ENCODE measurements at places on chromosomes 4 and X.

GRCh38 chr4:176561368-176561767 lies 231.4 kb downstream of the VEGFC start:
- no peak for DNase-seq

DNA sequence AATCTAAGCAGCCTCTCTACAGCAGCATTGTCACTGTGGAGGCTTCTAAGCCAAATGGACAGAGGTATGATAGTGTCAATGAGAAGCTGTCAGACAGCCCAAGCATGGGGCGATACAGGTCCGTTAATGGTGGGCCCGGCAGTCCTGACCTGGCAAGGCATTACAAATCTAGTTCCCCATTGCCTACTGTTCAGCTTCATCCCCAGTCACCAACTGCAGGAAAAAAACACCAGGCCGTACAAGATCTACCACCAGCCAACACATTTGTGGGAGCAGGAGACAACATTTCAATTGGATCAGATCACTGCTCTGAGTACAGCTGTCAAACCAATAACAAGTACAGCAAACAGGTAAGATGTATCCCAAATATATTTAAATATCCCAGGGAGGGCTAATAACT lies 4.1 kb downstream of the PCDH7 start:
- DNase-seq, result no peak

DNA sequence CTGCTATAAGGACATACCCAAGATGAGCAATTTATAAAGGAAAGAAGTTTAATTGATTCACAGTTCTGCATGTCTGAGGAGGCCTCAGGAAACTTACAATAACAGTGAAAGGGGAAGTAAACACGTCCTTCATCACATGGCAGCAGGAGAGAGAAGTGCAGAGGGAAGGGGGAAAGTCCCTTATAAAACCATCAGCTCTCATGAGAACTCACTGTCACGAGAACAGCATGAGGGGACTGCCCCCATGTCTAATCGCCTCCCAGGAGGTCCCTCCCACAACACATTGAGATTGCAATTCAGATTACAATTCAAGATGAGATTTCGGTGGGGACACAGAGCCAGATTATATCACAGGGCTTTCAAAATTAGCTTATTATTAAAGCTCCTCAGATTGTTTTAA lies 209.5 kb upstream of the PPP3CA start:
- DNase-seq, result no peak

DNA sequence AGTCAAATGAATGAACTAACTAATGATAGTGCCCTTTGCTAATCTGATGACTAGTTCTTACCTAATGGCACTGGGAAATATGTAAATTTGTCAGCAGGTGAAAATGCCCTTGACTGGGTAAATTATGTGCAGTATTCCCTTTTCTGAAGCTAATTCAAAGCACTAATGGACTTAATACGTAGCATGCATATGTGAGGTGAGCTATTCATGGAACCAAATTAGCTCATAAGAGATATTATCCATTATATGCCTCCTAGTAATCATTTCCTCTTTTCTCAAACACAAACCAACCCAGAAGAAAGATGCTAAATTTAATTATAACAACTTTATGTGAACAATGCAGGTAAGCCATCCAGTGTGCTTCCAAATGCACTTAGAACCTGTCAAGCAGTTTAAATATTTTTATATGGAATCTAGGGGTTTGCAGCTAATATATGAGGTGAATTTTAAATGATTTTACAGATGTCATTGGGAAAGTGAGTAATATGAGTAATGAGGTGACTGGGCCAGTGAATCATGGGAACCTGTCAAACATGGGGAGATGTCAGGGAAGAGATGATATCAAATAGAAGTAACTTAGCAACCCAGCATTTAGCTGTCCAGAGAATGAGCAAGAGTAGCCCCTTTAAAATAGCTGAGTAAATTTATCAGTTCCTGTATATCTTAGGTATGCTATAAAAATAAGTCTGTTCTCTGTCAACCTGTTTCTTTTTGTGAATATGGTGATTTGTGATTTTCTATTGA lies 315.0 kb downstream of the AFF2 start:
- DNase-seq, result no peak

DNA sequence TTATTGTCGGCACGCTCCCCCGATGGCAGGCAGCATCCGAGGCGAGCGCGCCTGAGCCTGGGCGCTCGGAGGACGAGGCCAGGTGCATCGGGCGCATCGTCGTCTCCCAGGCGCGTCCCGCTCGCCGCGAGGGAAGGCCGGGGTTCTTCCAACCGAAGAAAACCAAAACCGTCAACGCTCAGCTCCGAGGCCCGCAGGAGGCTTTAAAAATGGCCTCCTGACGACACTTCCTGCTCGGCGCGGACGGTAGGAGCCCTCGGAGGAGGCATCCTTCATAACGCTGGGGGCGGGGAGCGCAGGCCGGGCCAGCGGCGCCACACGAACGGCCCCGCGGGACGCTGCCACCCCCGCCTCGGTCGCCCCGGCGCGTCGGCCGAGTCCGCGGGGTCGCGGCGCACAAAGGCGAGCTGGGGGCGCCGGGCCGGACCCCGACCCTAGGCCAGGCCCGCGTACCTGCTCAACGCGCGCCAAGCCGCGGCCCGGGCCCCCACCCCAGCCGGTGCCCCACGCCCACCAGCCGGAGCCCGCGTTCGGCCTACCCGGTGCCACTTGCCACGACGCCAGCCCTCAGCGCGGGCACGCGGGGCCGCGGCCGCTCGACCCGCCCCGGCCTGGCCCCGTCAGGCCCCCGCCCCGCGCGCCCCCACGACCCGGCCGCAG lies 501 bp downstream of the ZNF518B start:
- DNase-seq, result no peak

DNA sequence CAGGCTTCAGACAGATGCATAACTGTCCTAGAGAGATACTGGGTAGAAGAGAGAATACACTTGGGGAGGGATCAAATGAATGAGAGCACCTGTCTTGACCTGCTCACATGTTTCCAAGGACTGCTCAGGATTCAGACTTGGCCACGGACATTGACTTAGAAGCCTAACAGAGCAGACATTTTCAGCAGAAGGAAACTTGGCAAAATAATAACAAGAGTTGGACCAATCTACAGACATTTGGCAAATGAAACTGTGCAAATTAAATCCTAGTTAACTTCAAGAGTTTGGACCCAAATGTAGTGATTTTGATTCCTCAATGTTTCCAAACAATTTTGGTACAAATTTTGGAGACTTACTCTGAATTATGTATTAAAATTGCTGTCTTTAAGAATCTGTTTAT lies 223.9 kb downstream of the CAMK2D start:
- no peak for DNase-seq

DNA sequence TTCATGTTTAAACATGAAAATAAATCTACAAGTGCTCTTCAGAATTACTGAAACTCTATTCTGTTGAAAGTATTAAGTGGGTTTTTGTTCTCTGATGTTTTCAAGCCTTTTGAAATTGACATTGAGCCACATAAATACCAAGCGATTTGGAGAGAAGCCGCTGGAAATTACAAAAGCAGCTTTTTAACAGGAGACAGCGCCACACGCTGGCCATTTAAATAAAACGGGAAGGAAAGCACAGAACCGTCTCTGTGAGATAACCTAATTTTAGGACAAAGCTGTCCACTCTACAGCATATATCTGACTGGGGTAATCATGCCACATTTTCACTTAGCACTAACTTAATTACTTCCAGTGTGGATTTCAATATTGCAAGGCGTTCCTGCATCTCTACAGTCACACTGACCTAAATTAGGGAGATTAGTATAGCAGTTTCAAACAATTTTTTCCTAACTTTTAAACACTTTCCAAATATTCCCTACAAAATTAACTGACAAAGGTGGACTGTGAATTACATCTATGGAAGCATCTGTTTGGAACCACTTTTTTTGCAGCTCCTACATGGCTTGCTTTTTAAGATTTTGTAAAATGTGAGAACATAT lies 6.8 kb upstream of the ANOS1 start:
- peak; percentile 1 for DNase-seq

DNA sequence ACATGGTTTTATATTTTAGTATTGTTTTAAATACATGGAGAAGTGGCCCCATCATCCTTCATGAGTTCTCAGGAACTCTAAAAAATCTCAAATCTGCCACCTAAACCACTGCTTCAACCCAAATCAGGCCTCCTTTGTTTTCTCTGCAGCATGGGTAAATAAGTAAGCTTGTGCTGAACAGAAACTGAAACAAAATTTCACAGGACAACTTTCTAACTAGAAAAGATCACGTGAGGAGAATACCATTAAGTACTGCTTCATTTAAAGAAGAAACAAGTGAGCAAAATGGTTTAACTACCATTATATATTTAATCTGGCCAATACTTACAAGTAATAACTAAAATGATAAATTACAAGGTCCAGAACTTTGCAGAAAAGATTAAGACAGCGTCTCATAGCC lies 2.5 kb downstream of the ARAP2 start:
- DNase-seq, result no peak

DNA sequence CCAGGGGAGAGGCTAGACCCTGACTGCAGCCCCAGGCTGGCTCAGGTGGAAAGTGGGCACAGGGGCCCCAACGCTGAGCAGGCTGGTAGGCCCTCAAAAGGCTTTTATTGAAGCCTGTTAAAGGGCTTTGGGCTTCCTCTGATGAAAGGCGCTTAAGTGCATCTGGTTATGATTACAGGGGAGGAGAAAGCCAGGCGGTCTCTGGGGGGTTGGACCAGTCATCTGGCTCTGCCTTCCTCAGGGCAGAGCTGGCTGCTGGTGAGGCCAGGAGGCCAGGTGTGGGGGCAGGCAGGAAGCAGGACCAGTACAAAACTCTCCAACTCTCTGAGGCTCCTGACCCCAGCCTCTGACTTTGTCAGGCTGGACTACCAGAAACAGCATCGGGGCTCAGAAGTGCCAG lies 68.8 kb upstream of the BCOR start:
- no peak for DNase-seq

DNA sequence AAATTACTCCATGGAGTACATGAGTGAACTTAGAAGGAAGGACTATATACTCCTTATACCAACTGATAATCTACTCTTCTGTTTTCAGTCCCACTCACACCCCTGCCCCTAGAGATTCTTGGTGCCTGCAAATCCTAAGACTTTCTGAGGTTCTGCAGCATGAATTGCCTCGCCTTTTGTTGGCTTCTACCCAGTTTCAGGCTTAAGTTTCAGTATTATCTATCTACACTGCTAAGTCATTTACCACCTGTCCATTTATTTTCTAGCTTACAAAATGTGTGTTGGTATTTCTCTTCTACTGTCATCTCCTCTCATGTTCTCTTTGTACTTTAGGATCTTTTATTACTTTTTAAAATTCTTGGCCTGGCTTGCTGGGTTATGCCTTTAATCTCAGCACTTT lies 94.4 kb upstream of the AMOT start:
- no peak for DNase-seq

- DNase-seq, result no peak
These were observed 144.9 kb downstream of the PJA1 start for GRCh38 chrX:69020316-69020715.

DNA sequence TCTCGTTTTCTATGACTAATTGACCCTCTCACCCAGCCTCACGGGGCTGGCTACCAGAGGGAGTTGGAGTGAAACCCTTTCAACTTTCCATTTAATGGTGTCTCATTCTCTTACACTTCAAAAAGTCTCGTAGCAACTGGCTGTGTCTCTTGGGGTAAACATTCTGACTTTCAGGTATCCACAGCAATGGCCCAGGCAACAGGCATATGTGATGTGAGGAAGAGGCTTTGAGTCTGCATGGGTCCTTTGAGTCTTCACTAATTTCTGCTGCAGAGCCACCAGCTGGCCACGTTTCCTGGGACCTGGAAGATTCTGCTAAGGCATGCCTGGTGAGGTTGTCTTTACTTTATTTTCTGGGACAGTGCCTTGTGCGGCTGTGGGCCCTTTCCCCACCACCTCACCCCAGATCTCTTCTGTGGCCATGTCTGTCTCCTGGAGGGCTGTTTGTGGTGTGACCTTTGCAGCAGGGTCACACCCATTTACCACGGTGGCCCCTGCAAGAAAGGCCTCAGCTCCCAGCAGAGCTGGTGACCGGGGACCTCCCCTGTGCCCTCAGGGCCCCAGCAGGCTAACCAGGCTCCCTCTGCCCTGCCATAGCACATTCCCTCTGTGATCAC lies 112.5 kb upstream of the FRG1 start:
- DNase-seq, result no peak

GRCh38 chr4:139153411-139154133 lies 23.4 kb downstream of the ELF2 start:
- DNase-seq, result no peak

DNA sequence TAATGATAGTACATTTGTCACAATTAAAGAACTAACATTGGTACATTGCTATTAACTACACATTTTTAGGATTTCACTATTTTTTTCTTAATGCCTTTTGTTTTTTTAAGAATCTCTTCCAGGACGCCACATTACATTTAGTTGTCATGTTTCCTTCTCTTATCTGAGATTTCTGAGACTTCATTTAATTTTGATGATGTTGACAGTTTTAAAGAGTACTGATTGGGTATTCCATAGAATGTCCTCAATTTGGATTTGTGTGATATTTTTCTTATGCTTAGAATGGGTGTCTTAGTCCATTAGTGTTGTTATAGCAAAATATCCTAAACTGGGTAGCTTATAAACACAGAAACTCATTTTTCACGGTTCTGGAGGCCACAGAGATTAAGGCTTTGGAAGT lies 1095.5 kb upstream of the LCORL start:
- DNase-seq, result no peak

GRCh38 chr4:140233791-140234696 lies 80.1 kb upstream of the MAML3 start:
- no peak for DNase-seq

- DNase-seq, result no peak
These were observed 270.1 kb upstream of the INTU start for GRCh38 chr4:127362686-127363085.

All from stimulated activated CD8-positive, alpha-beta memory T cell treated with anti-CD3 and anti-CD28 coated beads, Interleukin-4, amount 100 ng/mL, for 1 hour (primary cell).